Central memory CD4-positive, alpha-beta T cell (primary cell): ENCODE measurements at places on chromosomes 6 and 20.

DNA sequence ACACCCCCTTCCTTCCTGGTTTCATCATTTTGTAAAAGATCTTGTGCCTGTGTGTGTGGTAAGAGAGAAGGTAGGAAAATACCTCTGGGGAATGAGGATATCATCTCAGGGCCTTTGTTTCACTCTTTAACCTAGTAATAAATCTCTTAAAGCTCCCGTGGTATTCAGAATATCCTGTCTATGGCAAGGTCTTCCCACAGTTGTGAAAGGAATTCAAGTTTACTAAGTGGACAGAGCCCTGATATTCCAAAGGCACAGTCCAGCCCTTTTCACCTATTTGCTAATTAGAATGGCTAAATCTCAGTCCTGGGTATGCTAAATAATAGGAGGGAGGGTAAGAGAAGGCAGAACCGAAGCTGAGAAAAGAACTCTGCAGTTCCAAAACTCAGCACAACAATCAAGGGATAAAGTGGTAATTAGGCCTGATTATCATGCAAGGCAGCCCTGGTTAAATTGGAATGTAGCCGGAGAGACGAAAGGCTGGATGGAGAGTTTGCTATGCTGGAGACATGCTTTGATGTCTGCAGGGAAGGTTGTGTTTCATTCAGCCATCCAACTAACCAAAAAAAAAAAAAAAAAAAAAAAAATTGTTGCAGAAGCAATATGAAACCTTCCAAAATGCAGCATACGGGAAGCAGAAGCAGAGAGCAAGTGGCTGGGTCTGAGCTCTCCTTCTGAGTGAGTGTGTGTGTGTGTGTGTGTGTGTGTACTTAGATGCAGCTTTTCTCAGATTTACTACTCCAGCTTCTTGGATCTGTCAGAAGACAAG is 28.5 kb upstream of the PIM1 start:
- DNase-seq = no peak

GRCh38 chr6:167130008-167130677 is 7.2 kb downstream of the CCR6 start:
- DNase-seq = no peak

DNA sequence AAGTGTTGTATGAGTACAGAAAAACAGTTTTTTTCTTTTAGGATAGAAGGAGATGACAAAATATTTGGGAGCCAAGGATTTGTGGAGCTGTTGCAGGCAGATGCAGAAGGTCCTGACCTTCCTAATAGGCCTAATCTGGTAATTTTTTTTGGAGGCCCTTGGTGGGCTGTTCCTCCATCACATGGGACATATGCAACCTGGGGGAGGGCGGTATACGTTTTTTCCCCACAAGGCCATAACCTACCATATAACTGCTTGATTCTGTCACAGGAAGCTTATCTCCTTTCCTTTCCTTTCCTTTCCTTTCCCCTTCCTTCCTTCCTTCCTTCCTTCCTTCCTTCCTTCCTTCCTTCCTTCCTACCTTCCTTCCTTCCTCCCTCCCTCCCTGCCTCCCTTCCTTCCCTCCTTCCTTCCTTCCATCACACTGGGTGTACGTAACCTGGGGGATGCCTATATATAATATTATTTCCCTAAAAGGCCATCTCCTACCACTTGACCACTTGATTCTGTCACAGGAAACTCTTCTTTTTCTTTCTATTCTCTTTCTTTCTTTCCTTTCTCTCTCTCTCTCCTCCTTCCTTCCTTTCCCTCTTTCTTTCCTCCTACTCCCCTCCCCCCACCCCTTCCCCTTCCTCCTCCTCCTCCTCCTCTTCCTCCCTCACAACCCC is 185.0 kb upstream of the KCNK16 start:
- no peak for DNase-seq

DNA sequence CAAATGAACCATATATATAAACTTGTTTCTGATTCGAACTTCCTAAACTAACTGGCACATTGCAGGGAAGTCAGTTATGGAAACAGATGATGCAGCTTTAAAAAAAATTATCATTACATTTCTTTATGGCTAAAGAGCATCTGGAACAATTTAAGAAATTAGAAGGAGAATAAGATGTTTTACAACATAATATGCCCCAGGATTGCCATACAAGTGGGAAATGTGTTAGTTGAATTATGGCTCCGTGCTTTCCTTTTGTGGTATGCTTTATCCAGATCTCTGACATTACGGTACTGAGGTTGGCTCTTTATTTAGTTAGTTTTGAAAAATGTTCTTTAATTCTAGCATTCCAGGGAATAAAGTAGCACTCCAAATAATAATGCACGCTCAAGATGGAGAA is 343.0 kb upstream of the ZFP64 start:
- no peak for DNase-seq

GRCh38 chr6:56897789-56898529 is 56.9 kb upstream of the BEND6 start:
- DNase-seq = no peak

DNA sequence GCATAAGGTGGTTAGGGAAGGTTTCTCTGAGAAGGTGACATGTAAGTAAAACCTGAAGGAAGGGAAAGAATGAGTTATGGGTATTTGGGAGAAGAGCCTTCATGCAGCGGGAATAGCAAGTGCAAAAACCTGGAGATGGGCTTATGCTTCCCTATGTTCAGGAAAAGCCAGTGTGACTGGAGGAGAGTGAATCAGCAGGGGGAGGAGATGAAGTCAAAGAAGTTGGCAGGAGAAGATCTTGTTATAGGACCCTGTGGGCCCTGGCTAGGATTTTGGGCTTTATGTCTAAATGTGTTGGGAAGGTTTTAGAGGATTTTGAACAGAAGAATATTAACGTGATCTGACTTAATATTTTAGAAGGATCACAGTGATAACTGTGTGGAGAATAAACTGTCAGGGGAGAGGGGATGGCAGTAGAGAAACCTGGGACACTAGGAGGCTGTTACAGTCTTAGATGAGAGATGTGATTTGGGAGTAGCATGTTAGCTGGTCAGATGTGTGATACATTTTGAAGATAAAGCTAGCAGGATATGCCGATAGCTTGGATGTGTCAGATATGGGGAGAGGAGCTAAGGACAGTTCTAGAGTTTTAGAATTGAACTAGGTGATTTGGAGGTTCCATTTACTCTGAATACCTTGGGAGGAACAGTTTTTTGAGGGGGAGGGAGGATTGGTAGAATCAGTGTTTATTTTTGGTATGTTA is 41.0 kb downstream of the PHF3 start:
- no peak for DNase-seq

- no peak for DNase-seq
Observed at GRCh38 chr6:130613176-130613575, 214.0 kb upstream of the SMLR1 start.

- no peak for DNase-seq
Observed at GRCh38 chr20:15251171-15251570, 913.8 kb upstream of the FLRT3 start.

DNA sequence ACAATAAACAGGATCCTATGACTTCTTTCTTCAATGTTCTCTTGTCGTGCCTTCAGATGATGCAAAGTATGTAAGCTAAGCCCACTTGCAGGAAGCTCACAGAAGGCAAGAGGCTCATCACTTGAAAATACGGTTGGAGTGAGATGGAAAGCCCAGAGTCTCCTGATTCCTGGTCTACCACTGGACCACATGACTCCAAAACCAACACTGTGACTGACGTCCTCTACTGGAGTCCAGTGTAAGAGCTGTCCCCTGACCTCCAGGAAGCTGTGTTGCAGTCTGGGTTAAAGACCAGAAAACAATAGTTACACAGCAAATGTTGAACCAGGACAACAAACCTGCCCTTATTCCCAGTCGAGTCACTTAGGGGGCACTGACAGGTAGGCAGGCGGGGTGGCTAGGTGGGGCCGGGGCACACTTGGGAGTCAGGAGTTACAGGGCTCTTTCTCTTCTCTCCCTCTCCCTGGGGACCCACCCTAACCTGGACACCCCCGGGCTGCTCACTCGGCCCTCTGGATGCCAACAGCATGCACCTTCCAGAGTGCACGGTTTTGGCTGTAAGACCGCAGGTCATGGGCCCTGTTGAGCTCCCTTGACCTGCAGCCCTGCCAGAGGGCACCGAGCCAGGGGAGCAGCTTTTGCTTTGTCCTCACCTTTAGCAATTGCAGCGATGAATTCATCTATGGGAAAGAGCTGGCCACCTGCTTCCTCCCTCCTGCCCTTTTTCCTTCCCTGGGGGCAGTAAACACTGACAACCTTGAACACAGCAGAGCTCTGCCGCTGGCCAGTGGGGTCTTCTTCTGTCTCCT is 7.4 kb downstream of the PCK1 start:
- DNase-seq = no peak
